Hematopoietic multipotent progenitor cell (in vitro differentiated cells): ENCODE measurements at places on chromosomes 3 and 15. TPM values are rescaled to one million over a fixed set of nuclear protein-coding genes. Genes with fewer than 3 reads are reported as not detected.

CILP gene
- total RNA-seq, result 1.1 TPM

- no peak for DNase-seq
These were observed 52.2 kb downstream of the ABI3BP start for GRCh38 chr3:100941041-100941440.

ATP10A gene
- total RNA-seq, result 9.7 TPM

DNA sequence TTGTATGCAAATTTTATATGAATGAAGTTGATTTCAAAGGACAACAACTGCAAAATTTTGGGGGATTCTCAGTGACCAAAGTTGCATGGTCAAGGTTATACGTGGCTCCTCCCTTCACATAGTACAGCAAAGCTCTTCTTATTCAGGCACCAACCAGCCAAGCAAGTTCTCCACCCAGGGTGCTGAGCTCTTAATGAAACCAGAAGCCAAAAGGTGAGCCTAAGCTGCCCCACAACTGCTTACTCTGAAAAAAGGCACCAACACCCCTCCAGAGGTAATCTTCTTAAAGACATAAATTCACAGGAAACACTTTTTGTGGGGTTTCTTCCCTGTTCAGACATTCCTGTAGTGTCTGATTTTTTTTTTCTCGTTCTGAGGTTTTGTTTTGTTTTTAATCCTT lies 106.1 kb upstream of the GMNC start:
- DNase-seq, result no peak

CASR gene
- under 0.01 TPM for total RNA-seq

ZNF620 gene
- 6.5 TPM for total RNA-seq

- no peak for DNase-seq
These were observed 13.8 kb downstream of the MYZAP start for GRCh38 chr15:57605491-57605890.

DNA sequence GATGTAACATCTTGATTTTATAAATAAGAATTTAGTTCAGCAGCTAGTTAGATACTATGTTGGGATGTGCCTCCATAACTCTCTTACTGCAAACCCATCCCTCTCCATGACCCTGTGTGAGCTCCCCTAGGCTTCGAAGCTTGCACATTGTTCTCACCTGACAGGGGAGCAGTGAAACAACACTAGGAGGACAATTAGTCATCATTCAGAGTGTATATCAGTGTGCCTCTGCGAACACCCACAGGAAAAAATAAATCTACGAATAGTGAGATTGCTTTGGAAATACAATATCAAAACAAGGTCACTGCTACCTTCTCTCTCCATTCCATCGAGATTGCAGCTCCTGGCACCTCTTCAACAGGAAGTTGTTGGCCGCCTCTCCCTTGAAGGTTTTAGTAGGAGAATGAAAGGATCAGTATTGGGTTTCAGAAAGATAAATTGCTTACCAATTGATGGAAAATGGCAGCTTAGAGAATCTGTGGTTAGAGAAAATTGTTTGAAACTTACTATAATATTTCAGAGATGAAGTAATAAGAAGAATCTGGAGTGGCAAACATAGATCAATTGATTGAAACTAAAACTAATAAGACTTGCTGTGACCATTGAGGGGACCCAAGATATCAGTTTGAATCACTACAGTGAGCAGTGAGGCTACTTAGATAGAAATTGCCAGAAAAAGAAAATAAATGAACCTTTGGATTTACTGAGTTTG lies 103.2 kb downstream of the CHL1 start:
- DNase-seq, result no peak

RTP3 gene
- not detected for total RNA-seq

DNA sequence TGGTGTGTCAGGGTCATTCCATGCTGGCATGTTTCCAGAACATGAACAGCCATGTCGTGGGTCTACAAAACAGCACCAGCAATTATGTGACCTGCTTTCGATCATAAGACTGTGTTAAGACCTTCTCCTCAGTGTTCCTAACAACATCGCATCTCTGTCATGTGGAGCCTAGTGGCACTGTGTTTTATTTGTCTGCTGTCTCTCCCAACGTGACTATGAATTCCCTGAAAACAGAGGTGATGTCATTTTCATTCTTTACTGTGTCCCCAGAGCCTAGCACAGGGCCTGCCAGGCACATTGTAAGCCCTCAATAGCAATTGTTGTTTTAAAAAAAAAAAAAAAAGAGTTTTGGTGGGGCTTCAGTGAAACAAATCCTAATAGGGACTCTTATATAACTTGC lies 94.2 kb upstream of the IL12A start:
- DNase-seq, result no peak

DNA sequence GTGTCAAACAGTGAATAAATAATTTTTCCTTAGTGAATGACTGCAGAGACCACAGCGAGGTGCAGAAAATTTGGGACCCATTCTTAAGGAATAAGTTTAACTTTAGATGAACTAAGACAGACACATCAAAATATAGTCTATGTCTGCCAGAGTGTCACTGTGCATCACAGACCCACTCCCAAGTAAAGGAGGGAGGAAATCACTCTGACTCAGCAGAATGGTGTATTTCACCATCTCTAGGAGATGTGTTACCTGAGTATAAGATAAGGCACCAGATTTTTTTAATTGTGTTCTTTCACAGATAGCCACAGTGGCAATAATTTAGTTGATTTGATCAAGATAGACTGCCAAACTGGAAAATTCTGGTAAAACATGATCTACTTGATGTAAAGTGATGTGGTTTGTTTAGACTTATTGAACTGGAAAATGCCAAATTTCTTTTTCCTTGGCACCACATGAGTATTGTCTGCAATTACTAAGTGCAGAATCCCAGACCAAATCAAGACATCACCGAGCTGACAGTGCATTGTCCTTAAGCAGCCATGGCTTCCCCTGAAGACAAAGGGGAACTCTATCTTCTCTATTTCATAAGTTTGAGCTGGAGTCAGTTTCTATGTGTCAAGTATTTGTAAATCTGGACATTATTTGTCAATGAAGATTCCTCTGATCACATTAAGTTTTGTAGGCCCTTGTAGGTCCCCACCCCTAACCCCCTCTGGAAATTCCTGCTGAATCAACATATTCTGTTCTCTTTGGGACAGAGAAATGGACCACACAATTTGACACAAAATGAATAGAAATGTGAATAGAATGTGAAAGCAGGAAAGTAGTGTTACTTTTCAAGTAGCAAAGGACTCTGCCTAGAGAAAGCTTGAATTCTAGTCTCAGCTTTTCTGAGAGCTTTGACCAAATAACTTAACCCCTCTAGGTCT lies 47.6 kb downstream of the TIPARP start:
- no peak for DNase-seq

CCDC54 gene
- not detected for total RNA-seq
